ENCODE measurements at places on chromosomes 6 and 20. TPM values are rescaled to one million over a fixed set of nuclear protein-coding genes. Genes with fewer than 3 reads are reported as not detected.
A peak's percentile ranks its signal among the peaks of the same experiment; 100 is the strongest.

DNA sequence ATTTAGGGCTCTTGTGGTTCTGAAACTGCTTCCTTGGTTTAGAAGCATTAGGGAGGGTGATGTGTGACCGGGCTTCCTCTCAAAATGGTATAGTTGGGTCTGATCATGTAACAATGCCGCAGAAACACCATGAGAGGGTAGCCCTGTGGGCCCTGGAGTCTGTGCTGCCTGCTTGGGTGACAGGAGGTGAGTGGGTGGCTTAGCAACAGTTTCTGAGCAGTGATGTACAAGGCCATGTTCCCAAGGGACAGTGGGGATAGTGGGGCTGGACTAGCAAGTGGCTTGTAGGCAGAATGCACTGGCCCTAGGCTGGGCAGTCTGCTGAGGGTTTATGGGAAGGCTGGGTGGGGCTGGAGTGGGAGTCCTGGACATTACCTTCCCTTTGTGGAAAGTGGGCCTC, 106.9 kb upstream of the MYL9 start:
- no peaks in the 10 kb centered on the region for H3K27me3 ChIP-seq
- no peak overlapping the region for H3K4me3 ChIP-seq
- H3K36me3 ChIP-seq: no peaks in the 10 kb centered on the region
- DNase-seq: no peak
- no peaks in the 10 kb centered on the region for H3K4me1 ChIP-seq
- no peak overlapping the region for H3K27ac ChIP-seq

DNA sequence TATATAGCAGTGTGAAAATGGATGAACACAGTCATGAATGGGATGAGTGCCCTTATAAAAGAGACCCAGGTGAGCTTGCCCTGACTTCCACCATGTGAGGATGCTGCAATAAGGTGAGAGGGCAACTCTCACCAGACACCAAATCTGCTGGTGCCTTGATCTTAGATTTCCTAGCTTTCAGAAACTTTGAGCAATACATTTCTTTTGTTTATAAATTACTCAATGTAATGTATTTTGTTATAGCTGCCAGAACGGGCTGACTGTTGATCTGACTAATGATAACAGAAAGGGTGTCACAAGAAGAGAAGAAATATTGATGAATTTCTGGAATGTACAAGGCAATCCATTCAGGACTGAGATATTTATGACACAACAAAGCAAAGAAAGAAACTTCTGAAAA, 180.5 kb downstream of the MCHR2 start:
- H3K4me1 ChIP-seq: no peaks in the 10 kb centered on the region
- no peak for DNase-seq
- H3K27ac ChIP-seq: no peak overlapping the region
- no peak overlapping the region for H3K4me3 ChIP-seq
- H3K36me3 ChIP-seq: no peaks in the 10 kb centered on the region

- DNase-seq: no peak
- H3K4me3 ChIP-seq: no peak overlapping the region
- H3K27me3 ChIP-seq: no peaks in the 10 kb centered on the region
- H3K27ac ChIP-seq: no peak overlapping the region
- H3K36me3 ChIP-seq: no peaks in the 10 kb centered on the region
- peaks cover 6% of the 10 kb centered on the region for H3K4me1 ChIP-seq
These were observed 18.3 kb downstream of the BPIFB1 start for GRCh38 chr20:33301192-33301930.

Gene TAAR8
- polyA plus RNA-seq: not detected

DNA sequence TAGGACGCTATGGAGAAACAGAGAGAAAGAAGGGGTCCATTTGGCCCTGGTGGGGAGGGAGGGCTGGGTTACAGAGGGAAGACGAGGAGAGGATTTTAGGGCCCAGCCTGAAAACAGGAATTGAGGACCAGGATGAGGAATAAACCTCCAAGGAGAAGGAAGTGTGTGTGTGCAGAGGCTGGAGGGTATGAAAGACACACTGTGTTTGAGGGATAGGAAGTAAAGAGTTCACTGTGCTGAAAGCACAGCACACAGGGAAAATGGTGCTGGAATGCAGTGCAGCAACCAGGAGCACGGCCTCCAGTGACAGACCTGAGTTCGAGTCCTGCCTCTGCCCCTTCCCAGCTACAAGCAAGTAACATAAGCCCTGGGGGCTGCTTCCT, 7.8 kb downstream of the MBOAT1 start:
- DNase-seq: no peak
- no peak overlapping the region for H3K27ac ChIP-seq
- H3K4me1 ChIP-seq: peaks cover 47% of the 10 kb centered on the region
- H3K27me3 ChIP-seq: no peaks in the 10 kb centered on the region
- H3K4me3 ChIP-seq: no peak overlapping the region

Gene EDN1
- 0.12 TPM for polyA plus RNA-seq

Gene PACRG
- 1.4 TPM for polyA plus RNA-seq

DNA sequence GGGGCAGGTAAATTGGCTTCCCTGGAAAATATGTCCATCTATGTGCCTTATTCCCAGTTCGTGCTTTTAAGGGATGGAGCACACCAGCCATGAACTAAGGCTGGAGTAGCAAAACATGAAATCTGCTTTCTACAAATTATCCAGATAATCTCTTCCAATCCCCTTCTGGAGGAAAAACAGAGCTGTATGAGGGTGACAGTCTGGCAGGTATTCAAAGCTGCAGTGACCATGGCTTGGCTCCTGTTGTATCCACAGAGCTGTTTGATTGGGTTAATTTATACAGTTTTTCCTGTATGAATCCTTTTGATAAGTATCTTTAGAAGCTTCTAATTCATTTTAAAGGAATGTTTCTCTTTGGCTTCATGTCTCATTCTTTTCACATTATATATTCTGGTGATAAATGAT, 144.4 kb downstream of the AIG1 start:
- H3K27ac ChIP-seq: no peak overlapping the region
- H3K36me3 ChIP-seq: no peaks in the 10 kb centered on the region
- H3K4me1 ChIP-seq: no peaks in the 10 kb centered on the region
- no peak for DNase-seq
- H3K27me3 ChIP-seq: no peaks in the 10 kb centered on the region
- H3K4me3 ChIP-seq: no peak overlapping the region

DNA sequence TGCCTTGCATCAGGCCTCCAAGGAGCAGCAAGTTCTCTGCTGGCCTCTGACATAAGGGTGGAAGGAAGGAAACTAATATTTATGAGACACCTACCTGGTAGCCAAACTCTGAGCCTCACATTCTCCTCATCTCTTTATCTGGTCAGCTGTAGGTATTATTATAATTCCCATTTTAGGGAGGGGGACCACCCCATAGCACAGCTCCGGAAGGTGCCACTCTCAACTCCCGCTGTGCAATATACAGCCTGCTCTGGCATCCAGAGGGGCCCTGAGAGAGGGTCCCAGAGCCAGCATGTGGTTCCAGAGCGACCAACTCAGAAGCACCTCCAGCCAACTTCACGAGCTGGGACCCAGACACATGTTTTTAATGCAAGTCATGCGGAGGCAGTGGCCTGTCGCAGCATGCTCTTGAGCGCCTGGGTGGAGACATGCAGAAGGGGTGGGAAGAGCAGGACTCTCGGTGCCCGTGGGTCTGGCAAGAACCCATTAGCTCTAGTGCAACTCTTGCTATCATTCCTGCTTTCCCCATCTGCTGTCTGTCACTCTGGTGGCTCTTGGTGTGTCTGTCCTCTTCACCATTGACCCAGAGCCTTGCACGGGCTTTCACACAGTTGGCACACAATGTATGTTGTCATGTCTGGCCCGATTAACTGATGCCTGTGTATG, 15.0 kb upstream of the MYMX start:
- H3K4me1 ChIP-seq: no peaks in the 10 kb centered on the region
- no peaks in the 10 kb centered on the region for H3K36me3 ChIP-seq
- H3K27ac ChIP-seq: no peak overlapping the region
- no peaks in the 10 kb centered on the region for H3K27me3 ChIP-seq
- no peak for DNase-seq

DNA sequence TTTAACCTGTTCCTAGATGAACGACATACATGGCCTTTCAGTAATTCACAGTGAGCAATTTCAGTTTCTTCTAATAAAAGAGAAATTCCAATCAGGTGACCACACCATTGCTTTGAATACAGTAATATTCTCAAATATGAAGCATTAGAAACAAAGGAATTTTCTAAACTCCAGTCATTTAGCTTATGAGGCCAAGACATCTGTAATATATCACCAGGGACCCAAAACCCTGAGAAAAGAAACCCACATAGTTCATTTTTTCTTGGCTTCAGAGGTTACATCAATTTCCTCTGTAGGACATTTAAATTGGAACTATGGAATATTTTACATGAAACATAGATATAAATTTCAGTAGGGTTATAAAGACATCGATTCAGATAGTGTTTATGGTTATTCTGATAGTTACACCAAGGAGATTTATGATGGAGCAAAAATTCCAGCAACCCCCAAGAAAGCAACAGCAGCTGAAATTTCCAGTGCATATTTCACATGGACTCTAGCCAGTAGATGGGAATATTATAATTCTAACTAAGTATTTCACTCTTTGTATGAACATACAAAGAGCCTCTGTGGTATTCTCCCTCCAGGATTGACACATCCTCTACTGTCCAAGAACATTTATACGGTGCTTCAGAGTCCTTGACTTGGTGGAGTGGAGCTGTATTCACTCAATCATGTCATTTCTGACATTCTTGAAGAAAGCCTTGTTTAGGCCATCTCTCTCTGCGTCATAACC, 82.9 kb downstream of the ADGRG6 start:
- no peak overlapping the region for H3K4me3 ChIP-seq
- no peaks in the 10 kb centered on the region for H3K36me3 ChIP-seq
- no peak overlapping the region for H3K27ac ChIP-seq
- no peaks in the 10 kb centered on the region for H3K4me1 ChIP-seq
- H3K27me3 ChIP-seq: no peaks in the 10 kb centered on the region
- DNase-seq: no peak

DNA sequence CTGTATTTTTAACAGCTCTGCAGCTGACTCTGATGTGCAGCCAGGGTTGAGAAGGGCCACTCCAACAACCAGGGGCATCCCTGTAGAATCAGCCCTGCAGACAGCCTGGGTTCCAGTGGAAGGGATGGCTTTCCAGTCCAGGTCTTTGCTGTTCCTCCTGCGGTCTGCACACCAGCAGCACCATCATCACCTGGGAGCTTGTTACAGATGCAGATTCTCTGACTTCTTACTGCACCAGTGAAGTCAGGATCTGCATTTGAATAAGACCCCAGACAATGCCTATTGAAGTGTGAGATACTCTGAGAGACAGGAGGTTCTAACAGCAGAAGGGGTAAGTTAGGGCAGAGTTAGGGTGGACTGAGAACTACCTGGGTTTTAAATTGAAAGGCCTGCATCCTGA, 151.3 kb downstream of the F13A1 start:
- H3K27me3 ChIP-seq: no peaks in the 10 kb centered on the region
- no peak for DNase-seq
- H3K4me1 ChIP-seq: no peaks in the 10 kb centered on the region
- H3K4me3 ChIP-seq: no peak overlapping the region
- no peak overlapping the region for H3K27ac ChIP-seq

DNA sequence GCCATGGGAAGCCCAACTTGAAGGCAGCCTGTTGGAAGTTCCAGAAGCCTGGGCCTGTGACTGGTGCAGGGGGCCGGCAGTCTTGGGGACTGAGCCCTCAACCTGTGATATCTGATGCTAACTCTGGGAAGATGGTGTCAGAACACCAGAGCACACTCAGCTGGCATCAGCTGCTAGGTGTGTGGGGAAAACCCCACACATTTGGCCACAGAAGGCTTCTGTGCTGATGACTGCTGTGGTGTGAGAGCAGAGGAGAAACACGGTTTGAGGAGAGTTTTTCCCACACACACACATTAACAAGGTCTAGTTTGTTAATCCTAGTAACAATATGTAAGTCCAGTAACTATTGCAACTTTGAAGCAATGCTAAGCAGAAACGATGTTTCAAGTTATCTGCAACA, 78.0 kb downstream of the PSMB1 start:
- no peak overlapping the region for H3K27ac ChIP-seq
- no peaks in the 10 kb centered on the region for H3K4me1 ChIP-seq
- H3K27me3 ChIP-seq: no peaks in the 10 kb centered on the region
- no peak for DNase-seq
- H3K4me3 ChIP-seq: no peak overlapping the region
- no peaks in the 10 kb centered on the region for H3K36me3 ChIP-seq

Gene LHFPL5
- polyA plus RNA-seq: not detected

DNA sequence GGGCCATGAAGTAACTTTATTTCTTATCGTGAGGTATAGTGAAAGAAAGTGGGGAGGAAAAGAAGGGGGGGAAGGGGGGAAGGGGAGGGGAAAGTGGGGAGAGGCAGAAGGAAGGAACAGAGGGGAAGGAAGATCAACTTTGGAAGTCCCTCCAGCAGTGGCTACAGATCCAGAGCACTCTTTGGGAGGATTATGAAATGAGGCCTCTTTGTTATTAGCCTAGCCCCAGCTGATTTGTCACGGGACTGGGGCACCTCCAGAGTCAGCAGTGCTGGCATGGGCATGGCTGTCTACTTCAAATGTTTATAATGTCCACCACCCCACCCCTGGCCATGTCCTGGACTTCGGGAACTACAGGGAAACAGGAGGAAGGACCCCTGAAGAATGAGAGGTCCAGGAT, 7.6 kb downstream of the MOCS1 start:
- H3K27me3 ChIP-seq: no peaks in the 10 kb centered on the region
- DNase-seq: no peak
- H3K4me1 ChIP-seq: no peaks in the 10 kb centered on the region
- no peak overlapping the region for H3K4me3 ChIP-seq
- H3K27ac ChIP-seq: no peak overlapping the region
- H3K36me3 ChIP-seq: no peaks in the 10 kb centered on the region

- H3K4me3 ChIP-seq: no peak overlapping the region
- H3K36me3 ChIP-seq: no peaks in the 10 kb centered on the region
- no peaks in the 10 kb centered on the region for H3K4me1 ChIP-seq
- H3K27ac ChIP-seq: no peak overlapping the region
- no peak for DNase-seq
These were observed 69.9 kb downstream of the PPP1R14C start for GRCh38 chr6:150212778-150213177.

Gene C4B
- polyA plus RNA-seq: not detected

GRCh38 chr6:99114769-99115406, 167.1 kb upstream of the FBXL4 start:
- no peaks in the 10 kb centered on the region for H3K36me3 ChIP-seq
- H3K4me1 ChIP-seq: no peaks in the 10 kb centered on the region
- DNase-seq: no peak
- H3K27ac ChIP-seq: no peak overlapping the region
- H3K4me3 ChIP-seq: no peak overlapping the region
- H3K27me3 ChIP-seq: no peaks in the 10 kb centered on the region

- peaks cover 42% of the 10 kb centered on the region for H3K36me3 ChIP-seq
- peak overlapping the region; percentile 93 for H3K27ac ChIP-seq
- H3K27me3 ChIP-seq: no peaks in the 10 kb centered on the region
- peaks cover 18% of the 10 kb centered on the region for H3K4me1 ChIP-seq
These were observed 582 bp downstream of the SNRPB start for GRCh38 chr20:2469991-2470422.

- no peak overlapping the region for H3K4me3 ChIP-seq
- H3K27me3 ChIP-seq: no peaks in the 10 kb centered on the region
- no peak for DNase-seq
- H3K4me1 ChIP-seq: no peaks in the 10 kb centered on the region
- no peak overlapping the region for H3K27ac ChIP-seq
These were observed 62.2 kb downstream of the SYNJ2 start for GRCh38 chr6:158043586-158044524.

DNA sequence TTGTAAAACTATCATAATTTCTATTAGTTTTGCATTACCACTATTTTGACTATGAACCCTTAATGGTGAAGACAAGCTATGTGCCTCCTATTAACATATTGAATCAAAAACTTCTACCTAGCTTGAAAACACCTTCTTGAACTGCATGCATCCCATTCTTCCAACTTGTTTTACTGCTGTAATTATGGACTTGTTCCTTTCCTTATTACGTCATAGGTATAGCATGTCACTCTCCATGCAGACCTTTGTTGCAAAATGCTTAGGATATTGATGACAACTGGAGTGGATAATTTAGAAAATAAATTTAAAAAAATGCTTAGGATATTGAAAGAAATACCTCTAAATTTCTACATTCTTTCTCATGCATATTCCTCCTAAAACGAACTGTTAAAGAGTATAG, 219.3 kb downstream of the KCNQ5 start:
- no peak for DNase-seq
- no peak overlapping the region for H3K27ac ChIP-seq
- no peaks in the 10 kb centered on the region for H3K36me3 ChIP-seq
